ENCODE measurements at places on chromosomes 12 and 14. TPM values are rescaled to one million over a fixed set of nuclear protein-coding genes. Genes with fewer than 3 reads are reported as not detected.

DNA sequence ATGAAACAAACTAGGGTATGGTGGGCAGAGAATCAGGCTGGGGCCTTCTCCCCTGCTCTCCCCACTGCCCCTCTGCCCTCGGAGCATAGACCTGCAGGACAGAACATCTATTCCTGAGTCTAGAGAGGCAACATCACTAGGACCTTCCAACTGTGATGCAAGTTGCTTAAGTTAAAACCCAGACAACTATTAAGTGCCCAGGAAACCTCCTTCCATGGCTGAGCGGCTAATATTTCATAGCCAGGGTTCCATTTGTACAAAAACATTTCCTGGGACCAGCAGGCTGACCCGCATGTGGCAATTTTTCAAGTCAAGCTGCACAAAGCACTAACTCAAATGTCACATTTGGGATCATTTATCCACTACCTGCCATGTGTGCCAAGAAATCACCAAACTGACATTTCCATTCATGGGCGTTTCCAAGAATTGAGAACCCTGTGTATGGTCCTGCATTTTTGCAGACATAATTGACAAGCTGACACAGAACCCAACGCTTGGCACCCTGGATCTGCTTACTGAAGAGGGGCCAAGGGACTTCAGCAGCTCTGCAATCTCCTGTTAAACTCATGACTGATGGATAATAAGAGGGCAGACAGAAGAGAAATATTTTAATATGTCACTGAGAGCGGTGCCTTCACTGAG lies 32.7 kb downstream of the NT5DC3 start:
- no peak for DNase-seq

DNA sequence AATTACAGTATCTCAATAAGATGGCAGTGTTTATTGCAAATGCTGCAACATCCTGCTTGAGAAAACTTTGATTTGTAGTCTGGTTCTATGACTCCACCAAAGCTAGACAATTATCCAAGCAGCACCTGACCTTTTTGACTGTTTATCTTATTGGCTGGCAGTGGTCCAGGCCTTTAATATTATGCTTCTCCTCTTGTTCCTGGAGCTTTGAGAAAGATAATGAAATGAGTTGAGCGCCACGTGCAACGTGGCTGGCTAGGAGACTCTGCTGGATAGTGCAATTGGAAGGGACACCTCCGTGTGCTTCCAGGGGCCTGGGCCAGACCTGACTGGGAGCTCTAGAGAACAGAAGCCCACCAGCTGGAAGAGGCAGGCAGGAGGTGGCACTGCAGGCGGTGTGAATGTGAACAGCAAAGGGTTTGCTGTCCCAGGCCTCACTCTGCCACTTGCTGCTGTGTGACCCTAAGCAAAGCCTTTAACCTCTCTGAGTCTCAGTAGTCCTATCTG lies 349.3 kb downstream of the CACNA1C start:
- DNase-seq = no peak

DNA sequence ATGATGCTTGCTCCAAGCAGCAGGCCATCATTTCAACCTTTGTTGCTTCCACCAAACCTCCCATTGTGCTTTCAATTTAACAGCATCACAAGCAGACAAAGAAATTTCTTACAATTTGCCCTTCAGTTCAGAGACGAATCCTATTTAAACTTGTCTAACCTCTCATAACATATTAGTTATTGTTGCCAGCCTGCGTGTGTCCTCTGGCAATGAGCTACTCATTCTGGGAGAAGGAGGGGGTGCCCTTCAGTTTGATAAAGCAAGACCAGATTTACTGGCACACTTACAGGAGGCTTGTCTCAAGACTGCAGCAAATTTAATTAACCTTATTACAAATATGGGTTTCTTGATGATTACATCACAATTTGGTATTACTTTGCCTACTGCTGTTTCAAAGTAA lies 203.6 kb upstream of the SOX5 start:
- no peak for DNase-seq

GRCh38 chr14:45990252-45990651 lies 661.3 kb downstream of the RPL10L start:
- no peak for DNase-seq

DNA sequence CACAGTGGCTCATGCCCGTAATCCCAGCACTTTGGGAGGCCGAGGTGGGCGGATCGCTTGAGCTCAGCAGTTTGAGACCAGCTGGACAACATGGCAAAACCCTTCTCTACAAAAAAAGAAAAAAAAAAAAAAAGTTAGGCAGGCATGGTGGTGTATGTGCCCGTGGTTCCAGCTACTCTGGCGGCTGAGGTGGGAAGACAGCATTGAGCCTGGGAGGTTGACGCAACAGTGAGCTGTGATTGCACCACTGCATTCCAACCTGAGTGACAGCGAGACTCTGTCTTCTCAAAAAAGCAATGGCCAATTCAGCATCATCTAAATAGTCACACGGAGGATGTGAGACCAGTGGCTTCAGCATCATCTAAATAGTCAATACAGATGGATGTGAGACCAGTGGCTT lies 10.4 kb upstream of the SAMD4A start:
- DNase-seq = no peak

DNA sequence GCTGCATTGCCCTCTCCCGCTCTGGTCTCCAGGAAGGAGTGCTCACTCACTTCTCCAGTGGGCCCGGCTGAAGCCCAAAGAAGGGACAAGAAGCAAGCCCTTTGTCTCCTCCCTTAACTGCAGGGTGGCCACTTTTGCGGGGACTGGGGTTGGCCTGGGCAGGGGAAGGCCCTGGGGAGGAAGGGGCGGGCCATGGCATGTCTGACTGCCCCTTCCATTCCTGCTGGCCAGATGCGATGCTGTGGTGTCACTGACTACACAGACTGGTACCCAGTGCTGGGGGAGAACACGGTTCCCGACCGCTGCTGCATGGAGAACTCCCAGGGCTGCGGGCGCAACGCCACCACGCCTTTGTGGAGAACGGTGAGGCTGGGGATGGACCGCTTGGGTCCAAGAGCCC lies 203.8 kb downstream of the TSPAN9 start:
- no peak for DNase-seq

DNA sequence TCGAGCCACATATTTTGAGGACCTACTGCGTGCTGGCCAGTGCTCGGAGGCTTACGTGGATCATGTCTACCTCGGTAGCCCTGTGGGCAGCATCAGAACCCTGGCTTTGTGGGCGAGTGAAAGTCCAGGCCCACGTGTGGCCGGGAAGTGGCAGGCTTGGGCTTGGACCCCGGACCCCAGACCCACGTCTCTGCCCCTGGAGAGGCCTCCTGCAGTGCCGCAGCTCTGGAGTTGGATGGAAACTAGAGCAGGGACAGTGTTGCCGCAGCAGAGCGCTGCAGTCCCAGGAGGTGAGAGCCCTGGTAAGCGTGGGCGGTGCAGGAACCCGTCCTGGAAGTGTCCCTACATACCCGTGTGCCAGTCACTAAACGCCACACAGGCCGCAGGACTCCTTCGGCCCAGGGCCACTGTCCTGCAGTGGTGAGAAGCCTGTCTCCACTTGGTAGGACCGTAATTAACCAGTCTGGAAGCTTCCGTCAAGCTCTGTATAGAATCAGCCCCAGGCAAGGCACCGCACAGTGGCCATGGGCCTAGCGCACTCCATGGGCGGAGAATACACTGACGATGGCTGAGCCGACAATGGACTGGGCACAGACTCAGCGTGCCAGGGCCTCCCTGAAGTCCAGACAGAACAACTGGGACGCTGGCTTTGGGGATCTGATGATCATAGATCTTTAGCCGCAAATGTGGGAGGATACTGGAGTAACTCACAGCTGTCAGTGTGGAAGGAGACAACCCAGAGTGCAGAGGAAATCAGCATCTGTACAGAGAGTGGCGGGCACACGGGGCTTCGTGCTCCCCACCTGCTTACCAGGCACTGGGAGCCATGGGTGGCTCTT lies 219.5 kb downstream of the KIF26A start:
- no peak for DNase-seq

DNA sequence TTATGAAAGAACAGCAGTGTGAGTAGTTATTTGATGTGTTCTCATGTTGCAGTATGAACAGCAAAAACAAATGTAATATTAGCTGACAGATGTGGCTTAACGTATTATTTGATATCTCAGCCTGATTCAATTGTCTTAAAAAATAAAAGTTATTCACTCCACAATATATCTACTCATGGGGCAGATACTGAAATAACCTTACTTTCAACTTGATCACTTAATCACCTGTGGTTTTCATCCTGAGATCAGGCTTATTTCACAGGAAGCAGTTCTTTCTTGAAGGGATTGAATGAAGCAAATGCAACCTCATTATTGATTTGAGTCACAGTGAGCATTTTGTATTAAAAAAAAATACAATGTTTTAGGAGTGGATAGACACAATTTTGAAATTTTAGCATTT lies 90.3 kb downstream of the AKAP6 start:
- no peak for DNase-seq

- no peak for DNase-seq
These were observed 14.2 kb upstream of the PLXNC1 start for GRCh38 chr12:94133964-94134795.

Gene OR4E2
- total RNA-seq = not detected

Gene TAS2R9
- not detected for total RNA-seq

Gene SDSL
- 3.5 TPM for total RNA-seq

Gene CTSG
- total RNA-seq = 8.8 TPM

Gene SPRING1
- 13.4 TPM for total RNA-seq

Gene DAZAP2
- total RNA-seq = 208 TPM

GRCh38 chr14:51822499-51822898 lies 37.9 kb upstream of the GNG2 start:
- no peak for DNase-seq

GRCh38 chr12:14390870-14391530 lies 25.5 kb downstream of the ATF7IP start:
- DNase-seq = no peak

GRCh38 chr14:102825307-102826095 lies 48.3 kb downstream of the TRAF3 start:
- DNase-seq = no peak

Gene BAZ1A
- total RNA-seq = 16.1 TPM

GRCh38 chr12:3083241-3083920 lies 6.2 kb downstream of the TSPAN9 start:
- no peak for DNase-seq

- no peak for DNase-seq
These were observed 2.5 kb downstream of the PLEKHG3 start for GRCh38 chr14:64706593-64707193.

Gene TMCC3
- 12.4 TPM for total RNA-seq

Gene FGD4
- 61.6 TPM for total RNA-seq

GRCh38 chr14:33229269-33229929 lies 290.7 kb downstream of the NPAS3 start:
- DNase-seq = no peak

Gene LGR5
- 1.8 TPM for total RNA-seq

Gene ZDHHC22
- not detected for total RNA-seq

- no peak for DNase-seq
These were observed 76.4 kb downstream of the PPP1R12A start for GRCh38 chr12:79858518-79858917.

GRCh38 chr14:36942522-36943245 lies 229.7 kb downstream of the SLC25A21 start:
- no peak for DNase-seq

- DNase-seq = no peak
These were observed 94.3 kb downstream of the PRICKLE1 start for GRCh38 chr12:42495244-42495643.

DNA sequence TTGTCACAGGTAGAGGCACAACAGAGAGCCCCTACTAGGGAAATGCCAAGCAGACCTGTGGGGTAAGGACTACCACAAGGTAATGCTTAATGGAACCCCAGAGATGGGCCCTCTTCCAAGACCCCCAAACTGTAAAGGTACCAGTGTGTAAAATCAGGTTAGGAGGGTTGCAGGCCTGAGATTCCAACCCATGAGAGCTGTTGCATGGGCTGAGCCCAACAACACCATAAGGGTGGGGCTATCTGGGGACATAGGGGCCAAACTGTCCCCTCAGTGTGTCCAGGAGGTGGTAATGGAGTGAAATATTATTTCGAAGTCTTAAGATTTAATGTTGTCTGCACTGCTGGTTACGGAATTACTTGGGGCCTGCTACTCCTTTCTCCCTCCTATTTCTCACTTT lies 620.2 kb downstream of the ETNK1 start:
- DNase-seq = no peak

Gene CMA1
- not detected for total RNA-seq

- no peak for DNase-seq
These were observed 256.3 kb upstream of the CLEC14A start for GRCh38 chr14:38512236-38512635.

DNA sequence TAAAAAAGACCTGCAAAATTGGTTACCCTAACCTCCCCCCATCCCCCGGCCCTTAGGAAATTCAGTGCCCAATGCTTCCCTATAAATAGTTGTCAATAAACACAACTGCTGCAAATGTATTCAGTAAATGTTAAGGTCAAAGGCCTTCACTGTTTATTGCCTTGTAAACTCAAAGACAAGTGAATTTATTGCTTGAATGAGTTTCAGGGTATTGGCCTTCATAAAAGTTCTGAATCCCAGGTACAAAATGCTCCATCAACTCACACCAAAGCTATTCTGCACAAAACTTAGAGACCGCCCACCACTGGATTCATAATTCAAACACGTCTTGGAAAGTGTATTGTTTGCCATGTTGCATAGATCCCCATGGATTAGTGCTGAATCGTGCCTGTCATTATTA lies 63.3 kb upstream of the CDKN3 start:
- no peak for DNase-seq

Gene NRIP2
- 8.1 TPM for total RNA-seq

Gene TIGAR
- 9.5 TPM for total RNA-seq

GRCh38 chr12:53427905-53428594 lies 4.4 kb downstream of the AMHR2 start:
- DNase-seq = no peak

DNA sequence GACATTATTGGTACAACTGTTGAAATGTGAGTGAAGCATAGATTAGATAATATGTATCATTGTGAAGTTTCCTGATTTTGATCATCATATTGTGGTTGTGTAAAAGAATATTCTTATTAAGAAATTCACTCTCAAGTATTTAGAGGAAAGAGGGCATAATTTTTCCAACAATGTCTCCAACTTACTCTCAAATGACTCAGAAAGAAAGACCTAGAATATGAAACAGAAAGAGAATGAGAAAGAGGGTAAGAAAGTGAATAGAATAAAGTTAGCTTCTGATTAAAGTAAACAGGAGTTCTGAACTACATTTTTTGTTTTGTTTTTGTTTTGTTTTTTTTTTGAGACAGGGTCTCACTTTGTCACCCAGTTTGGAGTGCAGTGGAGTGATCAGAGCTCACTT lies 123.0 kb downstream of the CPNE8 start:
- DNase-seq = no peak

GRCh38 chr12:79423560-79423959 lies 267.2 kb downstream of the PAWR start:
- no peak for DNase-seq

GRCh38 chr12:75977952-75978671 lies 53.5 kb downstream of the PHLDA1 start:
- peak; percentile 54 for DNase-seq

Gene KRT72
- total RNA-seq = not detected

GRCh38 chr12:16260206-16260605 lies 17.3 kb downstream of the SLC15A5 start:
- DNase-seq = no peak

Gene CPNE6
- total RNA-seq = 1.3 TPM

Data from thoracic aorta (tissue), 2 donors.